ENCODE measurements at places on chromosomes 11 and 22.

DNA sequence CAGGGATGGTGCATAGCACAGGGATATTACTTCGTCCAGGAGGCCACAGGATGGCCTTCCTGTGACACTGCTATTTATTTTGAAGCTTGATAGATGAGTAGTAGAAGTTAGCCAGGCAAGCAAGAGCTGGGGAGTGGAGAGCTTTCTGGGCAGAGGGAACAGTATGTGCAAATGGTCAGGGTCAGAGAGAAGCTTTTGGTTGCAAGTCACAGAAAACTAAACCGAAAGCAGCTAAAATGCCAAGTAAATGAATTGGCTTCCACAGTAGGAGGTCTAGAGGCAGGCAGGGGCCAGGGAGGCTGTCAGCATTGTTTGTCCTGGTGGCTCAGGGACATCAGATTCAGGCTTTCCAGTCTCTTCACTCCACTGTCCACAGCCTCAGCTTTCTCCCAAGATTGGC is 247.5 kb downstream of the GRIK4 start:
- H3K4me1 ChIP-seq: peaks cover 11% of the 10 kb centered on the region
- H3K36me3 ChIP-seq: no peaks in the 10 kb centered on the region
- no peak overlapping the region for H3K27ac ChIP-seq
- H3K4me3 ChIP-seq: no peak overlapping the region
- H3K27me3 ChIP-seq: peaks cover 6% of the 10 kb centered on the region

DNA sequence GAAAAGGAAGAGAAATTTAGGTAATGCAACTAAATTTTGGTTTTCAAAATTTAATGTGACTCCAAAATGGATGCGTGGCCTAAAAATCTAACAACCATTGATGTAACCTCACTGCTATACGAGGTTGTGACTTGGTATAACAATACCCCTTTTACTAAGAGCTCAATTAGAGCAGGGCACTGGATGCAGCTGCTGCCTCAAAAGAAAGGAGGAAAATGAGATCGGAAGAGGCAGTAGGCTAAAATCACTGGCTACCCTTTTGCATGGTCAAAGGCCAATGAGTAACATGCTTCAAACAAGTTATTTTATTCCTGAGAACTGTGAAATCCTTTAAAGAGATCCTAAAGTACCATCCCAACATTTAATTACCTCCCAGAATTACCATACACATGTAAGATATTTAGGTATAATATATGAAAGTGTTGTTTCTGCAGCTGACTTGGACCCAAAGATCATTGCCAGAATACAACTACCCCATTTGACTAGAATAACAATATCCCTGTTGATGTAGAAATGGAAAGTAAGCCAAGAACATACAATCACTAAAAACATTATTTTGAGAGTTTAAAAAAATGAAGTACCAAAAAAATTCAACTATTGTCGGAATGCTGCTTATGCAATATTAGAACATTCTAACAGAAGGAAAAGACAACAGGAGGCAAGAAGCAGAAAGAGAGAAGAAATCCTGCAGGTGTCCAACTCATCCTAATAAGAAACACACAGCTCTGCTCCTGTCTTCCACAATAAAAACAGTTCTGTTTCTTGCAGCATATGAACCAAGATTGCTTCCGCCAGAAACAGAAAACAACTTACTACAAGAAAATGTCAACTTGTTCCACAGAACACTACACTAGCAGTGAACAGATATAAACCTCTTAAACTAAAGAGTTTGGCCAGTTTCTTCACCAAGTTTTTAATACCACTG is 15.0 kb downstream of the SIK3 start:
- no peaks in the 10 kb centered on the region for H3K36me3 ChIP-seq
- no peak overlapping the region for H3K4me3 ChIP-seq
- no peak for DNase-seq

DNA sequence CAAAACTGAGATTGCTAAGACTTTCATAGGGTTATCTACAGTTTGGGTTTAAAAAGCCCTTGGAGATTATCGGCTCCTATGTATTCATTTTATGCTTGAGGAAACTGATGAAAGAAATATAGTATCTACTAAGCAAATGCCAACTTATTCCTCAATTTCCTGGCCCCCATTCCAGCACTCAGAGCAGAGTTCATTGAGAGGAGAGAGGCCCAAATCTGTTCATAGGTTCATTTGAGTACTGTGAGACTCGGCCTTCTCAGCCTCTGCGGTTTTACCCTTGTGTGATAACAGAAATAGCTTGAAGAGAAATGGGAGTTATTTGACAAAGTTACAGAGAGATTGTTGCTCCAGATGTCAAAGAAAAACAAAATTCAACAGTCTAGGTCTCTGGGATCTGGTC is 226.7 kb upstream of the ARHGAP42 start:
- no peaks in the 10 kb centered on the region for H3K36me3 ChIP-seq
- no peak overlapping the region for H3K27ac ChIP-seq
- no peaks in the 10 kb centered on the region for H3K27me3 ChIP-seq
- no peak overlapping the region for H3K4me3 ChIP-seq

DNA sequence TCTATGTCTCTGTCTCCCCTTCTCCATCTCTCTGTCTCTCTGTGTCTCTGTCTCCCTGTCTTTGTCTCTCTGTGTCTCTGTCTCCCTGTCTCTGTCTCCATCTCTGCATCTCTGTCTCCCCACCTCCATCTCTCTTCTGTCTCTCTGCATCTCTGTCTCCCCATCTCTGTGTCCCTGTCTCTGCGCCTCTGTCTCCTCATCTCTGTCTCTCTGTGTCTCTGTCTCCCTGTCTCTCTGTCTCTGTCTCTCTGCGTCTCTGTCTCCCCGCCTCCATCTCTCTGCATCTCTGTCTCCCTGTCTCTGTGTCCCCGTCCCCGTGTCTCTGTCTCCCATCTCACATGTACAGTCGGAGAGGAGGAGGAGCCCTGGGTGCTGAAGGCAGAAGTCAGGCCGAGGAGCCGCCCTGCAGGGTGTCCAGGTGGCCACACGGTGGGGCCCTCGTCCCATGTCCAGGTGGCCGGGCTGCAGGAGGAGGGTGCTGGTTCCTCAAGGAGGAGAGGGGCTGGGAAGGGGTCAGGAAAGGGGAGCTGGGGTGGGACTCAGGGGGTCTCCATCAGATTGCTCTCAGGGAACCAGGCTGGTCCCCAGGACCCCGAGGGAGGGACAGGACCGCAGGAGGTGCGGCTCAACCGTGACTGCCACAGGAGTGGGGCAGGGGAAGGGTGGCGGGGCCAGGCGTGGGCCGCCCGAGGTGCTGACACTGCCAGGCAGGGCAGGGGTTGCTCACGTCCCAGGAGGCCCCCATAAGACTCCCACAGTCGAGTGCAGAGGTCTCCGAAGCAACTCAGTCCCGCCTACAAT is 25.6 kb upstream of the TH start:
- no peaks in the 10 kb centered on the region for H3K4me1 ChIP-seq
- peak; percentile 87 for DNase-seq
- H3K27me3 ChIP-seq: peaks cover 13% of the 10 kb centered on the region
- H3K4me3 ChIP-seq: no peak overlapping the region

DNA sequence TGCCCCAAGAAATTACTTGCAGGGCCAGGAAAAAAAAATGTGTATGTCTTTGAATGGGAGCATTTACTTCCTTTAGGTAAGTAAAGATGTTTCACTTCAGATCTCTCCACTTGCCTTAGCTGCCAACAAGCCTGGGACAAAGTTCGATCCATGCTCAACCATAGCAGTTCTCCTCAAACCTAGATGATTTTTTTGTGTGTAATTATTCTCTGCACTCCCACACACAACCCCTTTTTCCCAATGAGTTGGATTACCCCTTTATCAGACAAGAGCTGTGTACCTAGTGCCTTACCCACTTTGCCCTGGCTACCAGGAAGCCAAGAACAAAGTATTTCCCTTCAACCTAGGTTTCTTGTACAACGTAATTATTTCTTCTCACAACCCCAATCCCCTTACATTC is 35.6 kb downstream of the TPBGL start:
- no peaks in the 10 kb centered on the region for H3K27me3 ChIP-seq
- no peak overlapping the region for H3K4me3 ChIP-seq
- H3K36me3 ChIP-seq: peaks cover 45% of the 10 kb centered on the region
- DNase-seq: no peak
- peaks cover 32% of the 10 kb centered on the region for H3K4me1 ChIP-seq

- no peak overlapping the region for H3K4me3 ChIP-seq
- no peaks in the 10 kb centered on the region for H3K27me3 ChIP-seq
- no peaks in the 10 kb centered on the region for H3K4me1 ChIP-seq
- DNase-seq: no peak
- no peaks in the 10 kb centered on the region for H3K36me3 ChIP-seq
- no peak overlapping the region for H3K27ac ChIP-seq
Measured at GRCh38 chr11:111148953-111149352, 96.6 kb upstream of the POU2AF2 start.

DNA sequence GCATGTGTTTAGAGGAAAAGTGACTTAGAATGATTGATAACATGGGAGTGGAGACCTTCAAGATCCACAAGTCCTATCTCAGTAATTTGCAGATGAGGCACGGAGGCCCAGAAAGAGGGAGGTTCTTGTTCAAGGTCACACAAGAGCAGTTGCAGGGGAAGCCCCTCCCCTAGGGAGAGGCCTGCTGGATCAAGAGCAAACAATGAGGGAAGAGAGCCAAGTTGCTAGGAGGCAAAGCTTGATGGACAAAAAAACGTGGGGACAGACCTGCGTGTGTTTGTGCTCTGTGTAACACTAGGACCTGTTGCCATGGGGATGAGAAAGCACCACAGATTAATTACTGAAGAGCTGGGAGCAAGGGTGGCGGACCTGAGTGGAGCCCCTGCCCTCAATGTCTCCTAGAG is 6.4 kb upstream of the MFRP start:
- H3K36me3 ChIP-seq: peaks cover 6% of the 10 kb centered on the region
- H3K27me3 ChIP-seq: peaks cover 27% of the 10 kb centered on the region
- H3K27ac ChIP-seq: no peak overlapping the region
- DNase-seq: no peak

DNA sequence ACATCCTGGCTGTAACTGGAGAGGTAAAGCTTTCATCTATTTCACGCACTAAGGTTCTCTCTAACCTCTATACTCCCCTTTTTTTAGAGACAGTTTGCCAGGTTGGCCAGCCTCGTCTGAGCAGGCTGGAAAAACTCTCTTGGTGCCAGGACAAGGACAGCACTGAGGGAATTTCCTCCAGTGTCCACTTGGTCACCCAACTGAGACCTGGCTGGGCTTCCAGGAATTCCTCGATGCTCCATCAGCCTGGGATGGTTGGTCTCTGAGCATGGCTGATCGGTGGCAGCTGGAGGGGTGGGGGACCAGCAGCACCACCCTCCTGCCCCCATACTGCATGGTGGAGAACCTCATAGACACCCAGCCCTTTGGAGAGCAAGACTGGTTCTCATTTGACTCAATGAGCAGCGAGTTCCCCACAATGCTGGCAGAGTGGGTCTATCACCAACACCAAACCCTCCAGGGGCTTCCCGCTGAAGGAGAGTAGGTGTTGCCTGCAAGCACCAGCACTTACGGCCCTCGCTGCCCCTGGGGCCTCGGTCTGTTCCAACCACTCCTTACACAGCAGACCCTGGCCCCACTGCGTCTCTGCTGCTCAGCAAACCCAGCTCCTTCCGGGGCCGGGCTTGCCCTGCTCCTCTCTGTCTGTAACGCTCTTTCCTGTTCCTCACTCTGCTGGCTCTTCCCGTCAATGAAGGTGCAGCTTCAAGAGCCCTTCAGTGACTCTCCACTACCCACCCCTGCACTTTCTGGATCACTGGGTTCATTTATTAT is 122.2 kb downstream of the ST3GAL4 start:
- DNase-seq: no peak
- H3K36me3 ChIP-seq: no peaks in the 10 kb centered on the region
- H3K27ac ChIP-seq: no peak overlapping the region
- no peak overlapping the region for H3K4me3 ChIP-seq
- H3K27me3 ChIP-seq: no peaks in the 10 kb centered on the region

GRCh38 chr11:111634981-111635705 is 32.9 kb downstream of the SIK2 start:
- peaks cover 42% of the 10 kb centered on the region for H3K4me1 ChIP-seq
- H3K4me3 ChIP-seq: no peak overlapping the region
- no peaks in the 10 kb centered on the region for H3K27me3 ChIP-seq
- no peak overlapping the region for H3K27ac ChIP-seq
- DNase-seq: no peak
- H3K36me3 ChIP-seq: no peaks in the 10 kb centered on the region

- H3K27me3 ChIP-seq: no peaks in the 10 kb centered on the region
- H3K27ac ChIP-seq: no peak overlapping the region
- H3K36me3 ChIP-seq: no peaks in the 10 kb centered on the region
- no peaks in the 10 kb centered on the region for H3K4me1 ChIP-seq
- peak; percentile 20 for DNase-seq
- no peak overlapping the region for H3K4me3 ChIP-seq
Measured at GRCh38 chr11:92136797-92137196, 87.8 kb upstream of the FAT3 start.

- peaks cover under 1% of the 10 kb centered on the region for H3K36me3 ChIP-seq
- H3K27me3 ChIP-seq: no peaks in the 10 kb centered on the region
- H3K4me3 ChIP-seq: no peak overlapping the region
- H3K4me1 ChIP-seq: peaks cover 97% of the 10 kb centered on the region
- peak overlapping the region; percentile 67 for H3K27ac ChIP-seq
- DNase-seq: no peak
Measured at GRCh38 chr11:121464352-121464946, 11.7 kb upstream of the SORL1-AS1 start.

DNA sequence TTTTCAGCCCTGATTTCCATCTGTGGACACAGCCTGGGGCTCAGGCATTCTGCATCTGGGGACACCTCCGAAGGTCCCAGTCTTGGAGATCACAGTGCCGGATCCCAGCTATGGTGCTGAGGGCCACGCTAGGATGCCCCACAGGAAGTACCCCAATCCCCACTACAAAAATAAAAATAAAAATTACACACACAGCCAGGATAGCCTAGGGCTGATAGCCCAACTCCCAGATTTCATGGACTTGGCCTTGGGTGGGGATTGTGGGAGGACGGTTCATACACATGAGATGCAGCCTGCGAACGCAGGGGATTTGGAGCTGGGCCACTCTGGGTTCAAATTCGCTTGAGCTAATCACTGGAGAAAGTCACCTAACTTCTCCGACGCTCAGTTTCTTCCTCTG is 237.7 kb downstream of the BUD13 start:
- DNase-seq: no peak
- H3K4me1 ChIP-seq: peaks cover 11% of the 10 kb centered on the region
- H3K4me3 ChIP-seq: no peak overlapping the region
- H3K27ac ChIP-seq: no peak overlapping the region
- peaks cover 4% of the 10 kb centered on the region for H3K36me3 ChIP-seq

- no peak overlapping the region for H3K27ac ChIP-seq
- no peak overlapping the region for H3K4me3 ChIP-seq
- no peaks in the 10 kb centered on the region for H3K36me3 ChIP-seq
- peaks cover 24% of the 10 kb centered on the region for H3K4me1 ChIP-seq
Measured at GRCh38 chr22:40051322-40051721, 56.6 kb downstream of the FAM83F start.

DNA sequence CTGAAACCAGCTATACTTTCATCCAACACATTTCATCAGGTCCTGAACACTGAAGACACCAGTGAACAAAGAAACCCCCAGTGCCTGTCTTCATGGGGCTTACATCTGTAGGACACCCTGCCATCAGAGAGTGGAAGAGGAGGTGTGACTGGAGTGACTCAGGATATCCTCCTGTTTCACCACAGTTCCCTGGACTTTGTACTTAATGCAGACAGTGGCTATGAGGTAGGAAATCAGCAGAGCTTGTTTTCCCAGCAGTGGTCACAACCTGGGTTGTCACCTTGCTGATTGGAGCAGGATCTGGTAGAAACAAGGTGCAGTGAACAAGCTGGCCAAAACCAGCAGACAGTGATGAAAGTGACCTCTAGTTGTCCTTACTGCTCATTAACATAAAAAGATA is 128.8 kb downstream of the KIRREL3 start:
- no peak overlapping the region for H3K27ac ChIP-seq
- H3K27me3 ChIP-seq: no peaks in the 10 kb centered on the region

GRCh38 chr22:17132112-17132511 is 11.0 kb upstream of the TMEM121B start:
- H3K27ac ChIP-seq: no peak overlapping the region
- H3K4me1 ChIP-seq: peaks cover 13% of the 10 kb centered on the region
- H3K4me3 ChIP-seq: no peak overlapping the region
- H3K36me3 ChIP-seq: peaks cover 4% of the 10 kb centered on the region
- H3K27me3 ChIP-seq: no peaks in the 10 kb centered on the region
